ENCODE measurements at places on chromosomes 3 and 15. TPM values are rescaled to one million over a fixed set of nuclear protein-coding genes. Genes with fewer than 3 reads are reported as not detected.

- no peak overlapping the region for H3K4me3 ChIP-seq
- no peak for DNase-seq
- peaks cover 77% of the 10 kb centered on the region for H3K27me3 ChIP-seq
- H3K4me1 ChIP-seq: peaks cover 16% of the 10 kb centered on the region
- H3K36me3 ChIP-seq: peaks cover 2% of the 10 kb centered on the region
Measured at GRCh38 chr15:66256692-66257091, 3.1 kb upstream of the MEGF11 start.

- H3K4me1 ChIP-seq: no peaks in the 10 kb centered on the region
- H3K36me3 ChIP-seq: peaks cover 12% of the 10 kb centered on the region
- H3K27me3 ChIP-seq: no peaks in the 10 kb centered on the region
- H3K27ac ChIP-seq: no peak overlapping the region
Measured at GRCh38 chr3:112579697-112580096, 17.9 kb downstream of the SLC35A5 start.

DNA sequence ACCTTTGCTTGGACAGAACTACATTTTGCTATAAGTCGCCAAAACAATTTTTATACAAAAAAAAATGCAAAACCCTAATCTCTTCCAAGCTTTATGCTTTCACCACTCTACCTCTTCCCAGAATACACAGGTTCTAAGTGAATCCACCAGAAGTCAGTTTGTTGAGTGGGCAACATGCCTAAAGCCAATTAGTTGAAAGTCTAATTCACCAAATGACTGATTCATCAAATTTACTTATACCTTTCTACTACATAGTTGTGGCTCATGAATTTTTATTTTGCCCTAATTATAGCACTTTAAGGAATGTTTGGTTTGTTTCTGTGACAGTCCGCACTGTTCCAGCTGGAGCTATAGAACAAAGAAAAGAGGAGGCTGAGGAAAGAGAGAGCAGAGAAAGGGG, 265.9 kb upstream of the TGFBR2 start:
- H3K4me3 ChIP-seq: no peak overlapping the region
- no peaks in the 10 kb centered on the region for H3K4me1 ChIP-seq
- H3K27me3 ChIP-seq: no peaks in the 10 kb centered on the region
- H3K36me3 ChIP-seq: no peaks in the 10 kb centered on the region
- DNase-seq: no peak

- no peaks in the 10 kb centered on the region for H3K4me1 ChIP-seq
- no peak overlapping the region for H3K27ac ChIP-seq
- no peak overlapping the region for H3K4me3 ChIP-seq
- no peak for DNase-seq
- H3K36me3 ChIP-seq: no peaks in the 10 kb centered on the region
Measured at GRCh38 chr3:35544976-35545375, 94.3 kb upstream of the ARPP21 start.

GRCh38 chr15:32698773-32699390, 18.9 kb upstream of the GREM1 start:
- H3K36me3 ChIP-seq: no peaks in the 10 kb centered on the region
- no peak for DNase-seq
- no peaks in the 10 kb centered on the region for H3K4me1 ChIP-seq
- H3K4me3 ChIP-seq: no peak overlapping the region
- H3K27me3 ChIP-seq: no peaks in the 10 kb centered on the region

DNA sequence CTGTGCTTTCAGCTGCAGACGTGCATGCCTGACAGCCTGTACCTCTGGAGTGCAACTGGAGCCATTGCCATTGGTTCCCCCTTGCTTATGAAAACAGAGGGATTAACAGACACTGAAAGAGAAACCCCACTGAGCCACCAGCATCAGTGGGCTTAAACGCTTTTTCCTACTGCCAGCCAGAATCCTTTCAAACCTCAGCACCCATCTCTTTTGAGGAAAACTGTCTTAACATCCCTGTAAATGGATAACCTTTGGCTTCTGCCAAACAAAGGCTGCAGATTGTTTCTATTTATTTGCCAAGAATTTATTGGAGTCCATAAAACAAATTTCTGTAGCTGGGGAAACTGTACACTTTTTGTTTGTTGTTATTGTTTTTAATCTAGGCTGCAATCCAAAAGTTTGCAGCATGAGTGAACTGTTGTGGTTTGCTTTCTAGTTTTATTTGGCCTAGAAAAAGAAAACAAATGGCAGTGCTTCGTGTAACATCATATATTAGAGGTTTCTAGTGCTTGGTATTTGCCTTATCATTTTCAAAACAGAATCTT, 369.2 kb upstream of the IL12A start:
- no peaks in the 10 kb centered on the region for H3K27me3 ChIP-seq
- H3K27ac ChIP-seq: no peak overlapping the region
- no peak overlapping the region for H3K4me3 ChIP-seq
- no peaks in the 10 kb centered on the region for H3K4me1 ChIP-seq

GRCh38 chr15:88465633-88466224, 1.5 kb downstream of the MRPL46 start:
- no peak for DNase-seq
- peaks cover 10% of the 10 kb centered on the region for H3K4me1 ChIP-seq
- no peak overlapping the region for H3K27ac ChIP-seq
- H3K4me3 ChIP-seq: no peak overlapping the region

DNA sequence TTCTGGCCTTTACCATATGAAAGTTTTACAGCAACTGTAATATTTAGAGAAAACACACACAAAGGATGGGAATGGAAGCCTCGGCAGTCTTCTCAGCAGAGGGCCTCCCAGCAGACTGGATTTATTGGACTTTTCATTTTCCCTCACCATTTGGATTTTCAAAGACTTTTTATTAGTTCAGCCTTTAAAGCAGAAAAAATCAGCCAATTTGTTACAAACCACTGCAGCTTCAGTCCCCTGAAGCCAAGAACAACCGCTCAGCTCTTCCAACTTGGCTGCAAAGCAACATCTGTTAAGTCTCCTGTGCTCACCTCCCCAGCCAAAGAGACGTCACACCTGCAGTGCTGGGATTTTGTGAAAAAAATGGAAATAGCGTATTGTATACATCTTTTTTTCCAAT, 120.8 kb downstream of the GMPS start:
- DNase-seq: no peak
- no peaks in the 10 kb centered on the region for H3K36me3 ChIP-seq
- no peaks in the 10 kb centered on the region for H3K4me1 ChIP-seq
- no peak overlapping the region for H3K4me3 ChIP-seq

DNA sequence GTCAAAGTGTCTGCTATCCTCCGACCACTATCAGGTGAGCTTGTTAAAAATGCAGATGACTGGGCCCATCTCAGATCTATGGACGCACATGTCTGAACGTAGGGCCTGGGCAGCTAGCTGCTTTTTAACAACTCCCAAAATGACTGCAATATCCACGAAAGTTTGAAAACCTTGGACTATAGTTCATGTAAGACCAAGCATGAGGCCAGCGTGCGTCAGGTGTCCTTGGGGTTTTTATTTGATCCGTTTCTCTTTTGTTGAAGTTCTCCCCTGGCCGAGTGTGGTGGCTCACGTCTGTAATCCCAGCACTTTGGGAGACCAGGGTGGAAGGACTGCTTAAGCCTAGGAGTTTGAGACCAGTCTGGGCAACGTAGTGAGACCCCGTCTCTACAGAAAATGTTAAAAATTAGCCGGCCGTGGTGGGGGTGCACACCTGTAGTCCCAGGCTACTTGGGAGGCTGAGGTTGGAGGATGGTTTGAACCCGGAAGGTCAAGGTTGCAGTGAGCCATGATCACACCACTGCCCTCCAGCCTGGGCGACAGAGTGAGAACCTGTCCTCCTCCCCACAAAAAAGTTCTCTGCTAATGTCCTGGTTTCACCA, 9.5 kb downstream of the SLC51A start:
- H3K4me1 ChIP-seq: no peaks in the 10 kb centered on the region
- DNase-seq: no peak
- no peak overlapping the region for H3K4me3 ChIP-seq
- no peak overlapping the region for H3K27ac ChIP-seq

DNA sequence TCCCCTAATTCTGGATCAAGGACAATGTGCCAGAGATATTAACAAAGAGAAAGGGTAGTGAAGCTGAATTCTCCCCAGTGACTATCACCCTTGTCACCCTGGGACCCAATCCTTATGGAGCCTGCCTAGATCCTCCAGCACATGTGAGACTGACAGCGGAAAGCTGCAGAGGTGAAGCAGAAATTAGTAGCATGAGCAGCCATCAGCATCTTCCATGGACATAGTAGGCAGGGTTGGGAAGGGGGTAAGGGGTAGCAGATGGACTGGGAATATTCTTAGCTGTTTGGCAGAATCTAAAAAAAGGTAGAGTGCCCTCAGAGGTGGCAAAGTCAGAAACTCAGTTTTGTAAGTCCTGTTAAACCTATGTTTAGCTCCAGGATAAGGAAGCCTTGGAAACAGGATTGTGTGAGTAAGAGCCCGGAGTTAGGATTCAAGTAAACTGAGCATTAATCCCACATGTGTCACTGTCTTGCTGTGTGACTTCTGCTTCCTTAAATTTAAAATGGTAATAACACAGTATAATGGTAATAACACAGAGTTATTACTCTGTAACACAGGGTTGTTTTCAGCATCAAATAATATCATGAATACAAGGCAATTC, 14.5 kb downstream of the GOLIM4 start:
- no peaks in the 10 kb centered on the region for H3K36me3 ChIP-seq
- H3K4me1 ChIP-seq: no peaks in the 10 kb centered on the region
- no peak for DNase-seq
- H3K27me3 ChIP-seq: no peaks in the 10 kb centered on the region
- H3K27ac ChIP-seq: no peak overlapping the region
- no peak overlapping the region for H3K4me3 ChIP-seq

GRCh38 chr3:181497358-181497757, 214.4 kb upstream of the SOX2 start:
- H3K4me3 ChIP-seq: no peak overlapping the region
- no peaks in the 10 kb centered on the region for H3K27me3 ChIP-seq
- H3K36me3 ChIP-seq: no peaks in the 10 kb centered on the region
- no peaks in the 10 kb centered on the region for H3K4me1 ChIP-seq
- DNase-seq: no peak

Gene SNX4
- total RNA-seq: 46.6 TPM

Gene DISP2
- total RNA-seq: 0.19 TPM

- DNase-seq: peak; percentile 29
Measured at GRCh38 chr3:184227481-184227935, 1.9 kb upstream of the VWA5B2 start.

DNA sequence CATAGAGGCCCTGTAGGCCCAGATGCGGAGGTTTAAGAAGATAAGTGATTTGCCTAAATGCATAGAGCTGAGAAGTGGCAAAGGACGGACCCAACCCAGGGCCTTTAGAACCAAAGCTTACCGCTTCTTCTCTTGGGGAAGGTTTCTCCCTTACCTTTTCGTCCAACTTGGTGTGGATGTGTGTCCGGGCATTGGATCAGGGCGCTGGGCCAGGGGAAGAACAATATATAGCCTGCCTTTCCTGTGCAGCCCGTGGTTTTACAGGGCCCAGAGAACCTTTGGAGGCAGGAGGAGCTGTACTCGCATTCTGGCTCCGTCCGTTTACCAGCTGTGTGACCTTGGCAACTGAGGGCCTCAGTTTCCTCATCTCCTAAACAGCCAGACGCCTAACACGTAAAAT, 686 bp upstream of the P3H2 start:
- no peak overlapping the region for H3K4me3 ChIP-seq
- H3K27me3 ChIP-seq: peaks cover 17% of the 10 kb centered on the region
- H3K4me1 ChIP-seq: no peaks in the 10 kb centered on the region
- no peak for DNase-seq
- no peak overlapping the region for H3K27ac ChIP-seq
- H3K36me3 ChIP-seq: no peaks in the 10 kb centered on the region

Gene NRROS
- 6.3 TPM for total RNA-seq

- H3K4me1 ChIP-seq: peaks cover 4% of the 10 kb centered on the region
- H3K36me3 ChIP-seq: peaks cover 28% of the 10 kb centered on the region
- H3K27me3 ChIP-seq: no peaks in the 10 kb centered on the region
Measured at GRCh38 chr3:142509079-142509478, 61.2 kb upstream of the XRN1 start.

GRCh38 chr3:197507081-197507480, 48.7 kb downstream of the BDH1 start:
- peaks cover 3% of the 10 kb centered on the region for H3K27me3 ChIP-seq
- H3K27ac ChIP-seq: no peak overlapping the region
- H3K4me1 ChIP-seq: peaks cover 9% of the 10 kb centered on the region
- H3K36me3 ChIP-seq: peaks cover 6% of the 10 kb centered on the region
- DNase-seq: no peak

DNA sequence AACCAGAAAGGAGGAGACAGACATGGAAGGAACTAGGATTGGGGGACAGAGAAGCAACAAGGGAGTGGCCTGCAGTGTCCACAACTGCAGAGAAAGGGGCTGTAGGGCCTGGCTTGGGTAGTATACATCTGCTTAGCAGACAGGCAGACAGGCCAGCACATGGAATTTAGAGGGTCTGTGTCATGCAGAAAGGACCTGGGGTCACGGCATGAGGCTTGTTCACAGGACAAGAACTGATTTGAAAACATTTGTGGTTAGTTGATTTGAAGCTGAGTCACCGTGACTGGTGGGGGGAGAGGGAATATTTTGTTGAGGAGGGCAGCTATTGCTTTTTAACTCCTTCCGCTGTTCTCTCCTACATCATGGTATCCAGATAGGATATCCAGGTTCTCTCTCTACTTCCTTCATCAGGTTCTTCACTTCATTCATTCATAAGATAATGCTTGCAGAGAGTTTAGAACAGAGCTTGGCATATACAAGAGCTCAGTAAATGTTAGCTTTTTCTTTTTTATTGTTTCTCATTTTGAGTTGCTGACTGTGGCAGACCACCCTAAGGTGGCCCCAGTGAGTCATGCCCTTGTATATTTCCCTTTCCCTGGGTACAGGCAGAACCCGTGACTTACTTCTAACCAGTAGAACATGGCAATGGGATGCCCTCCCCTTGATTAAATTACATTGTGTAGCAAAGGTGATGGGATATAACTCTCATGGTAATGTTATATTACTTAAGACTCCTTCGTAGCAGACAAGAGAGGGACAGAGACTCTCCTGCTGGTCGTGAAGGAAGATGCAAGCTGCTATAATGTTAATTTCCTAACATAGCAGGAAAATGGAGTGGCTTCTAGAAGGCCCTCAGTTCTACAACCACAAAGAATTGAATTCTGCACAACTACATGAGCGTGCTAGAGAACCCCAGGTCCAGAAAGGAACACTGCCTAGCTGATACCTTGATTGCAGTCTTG, 95.0 kb upstream of the NMNAT3 start:
- no peaks in the 10 kb centered on the region for H3K4me1 ChIP-seq
- DNase-seq: no peak
- no peaks in the 10 kb centered on the region for H3K27me3 ChIP-seq
- H3K4me3 ChIP-seq: no peak overlapping the region

Data from thymus (tissue), 14 donors.